ENCODE measurements at places on chromosomes 6 and 20.

- no peak for DNase-seq
These were observed 63.3 kb downstream of the TSPYL4 start for GRCh38 chr6:116190550-116190949.

DNA sequence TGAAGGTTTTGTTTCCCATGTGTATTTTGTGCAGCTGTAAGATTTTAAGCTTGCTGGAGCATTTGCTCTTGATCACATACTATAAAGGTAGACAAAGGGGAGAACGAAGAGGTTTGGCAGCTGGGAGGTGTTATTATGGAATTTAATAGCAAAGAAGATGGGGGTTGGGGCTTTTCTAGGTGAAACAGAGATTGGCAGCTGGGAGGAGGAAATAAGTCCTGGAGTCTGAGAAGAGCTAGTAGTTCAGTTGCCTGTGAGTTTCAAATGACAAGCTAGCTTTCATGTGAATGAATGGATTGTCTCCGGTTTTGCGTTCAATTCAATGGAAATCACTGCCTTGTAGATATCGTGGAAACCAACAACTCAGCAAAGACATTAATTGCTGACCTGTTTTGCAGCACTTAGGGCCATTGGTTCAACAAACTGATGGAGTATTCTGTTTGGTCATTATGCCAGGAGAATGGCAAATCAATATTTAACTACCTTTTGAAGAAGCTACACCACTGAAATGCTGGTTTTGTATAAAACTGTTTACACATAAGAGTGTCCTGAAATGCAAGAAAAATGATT lies 38.1 kb upstream of the FLRT3 start:
- no peak for DNase-seq

- no peak for DNase-seq
These were observed 7.8 kb downstream of the STX7 start for GRCh38 chr6:132505158-132505557.

GRCh38 chr6:3088968-3089367 lies 20.7 kb downstream of the RIPK1 start:
- no peak for DNase-seq

- no peak for DNase-seq
These were observed 132.2 kb upstream of the SCGN start for GRCh38 chr6:25519856-25520255.

GRCh38 chr6:145486306-145486705 lies 249.0 kb downstream of the EPM2A start:
- no peak for DNase-seq

DNA sequence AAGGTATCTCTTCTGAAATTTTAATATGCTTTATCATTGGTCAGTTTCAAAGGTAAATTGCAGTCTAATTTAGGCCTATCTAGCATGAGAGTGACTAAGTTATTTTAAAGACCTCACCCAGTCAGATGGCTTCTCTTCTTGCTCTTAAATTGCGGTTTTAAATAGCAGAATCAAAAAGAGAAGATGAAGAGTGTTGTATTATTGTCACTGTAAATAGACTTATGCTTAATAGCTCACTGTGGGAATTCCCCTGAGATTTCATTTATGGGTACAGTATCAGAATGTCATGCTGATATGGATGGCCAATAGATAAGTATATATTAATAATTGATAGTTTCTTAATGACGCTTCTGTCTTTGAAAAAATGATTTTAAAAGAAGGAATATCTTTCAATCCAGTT lies 35.7 kb downstream of the AIG1 start:
- no peak for DNase-seq

DNA sequence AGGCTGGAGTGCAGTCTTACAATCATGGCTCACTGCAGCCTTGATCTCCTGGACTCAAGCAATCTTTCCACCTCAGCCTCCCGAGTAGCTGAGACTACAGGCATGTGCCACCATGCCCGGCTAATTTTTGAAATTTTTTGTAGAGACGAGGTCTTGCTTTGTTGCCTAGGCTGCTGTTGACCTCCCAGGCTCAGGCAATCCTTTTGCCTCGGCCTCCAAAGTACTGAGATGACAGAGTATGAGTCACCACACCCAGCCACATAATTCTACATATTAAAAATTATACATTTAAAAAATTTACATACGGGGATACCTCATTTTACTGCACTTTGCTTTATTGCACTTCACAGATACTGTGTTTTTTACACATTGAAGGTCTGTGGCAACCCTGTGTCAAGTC lies 115.1 kb downstream of the MAN1A1 start:
- DNase-seq: no peak

DNA sequence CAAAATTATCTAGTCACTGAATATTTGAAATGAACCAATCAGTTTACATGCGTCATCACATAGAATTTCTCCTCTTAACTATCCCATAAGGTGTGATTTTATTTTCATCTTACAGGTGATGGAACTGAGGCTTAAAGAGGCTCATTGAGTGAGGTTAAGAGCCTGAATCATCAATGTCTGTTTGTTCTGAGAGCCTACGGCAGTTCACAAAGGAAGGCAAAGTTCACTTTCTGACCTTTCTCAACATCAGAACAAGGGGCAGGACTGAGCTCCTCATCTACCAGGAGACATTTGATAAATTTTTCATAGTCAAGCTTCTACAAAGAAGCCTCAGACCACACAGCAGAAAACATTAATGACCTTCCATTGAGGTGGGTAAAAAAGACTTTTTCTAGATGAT lies 54.9 kb upstream of the OLIG3 start:
- DNase-seq: no peak

GRCh38 chr6:105336986-105337385 lies 65.9 kb downstream of the PREP start:
- no peak for DNase-seq

DNA sequence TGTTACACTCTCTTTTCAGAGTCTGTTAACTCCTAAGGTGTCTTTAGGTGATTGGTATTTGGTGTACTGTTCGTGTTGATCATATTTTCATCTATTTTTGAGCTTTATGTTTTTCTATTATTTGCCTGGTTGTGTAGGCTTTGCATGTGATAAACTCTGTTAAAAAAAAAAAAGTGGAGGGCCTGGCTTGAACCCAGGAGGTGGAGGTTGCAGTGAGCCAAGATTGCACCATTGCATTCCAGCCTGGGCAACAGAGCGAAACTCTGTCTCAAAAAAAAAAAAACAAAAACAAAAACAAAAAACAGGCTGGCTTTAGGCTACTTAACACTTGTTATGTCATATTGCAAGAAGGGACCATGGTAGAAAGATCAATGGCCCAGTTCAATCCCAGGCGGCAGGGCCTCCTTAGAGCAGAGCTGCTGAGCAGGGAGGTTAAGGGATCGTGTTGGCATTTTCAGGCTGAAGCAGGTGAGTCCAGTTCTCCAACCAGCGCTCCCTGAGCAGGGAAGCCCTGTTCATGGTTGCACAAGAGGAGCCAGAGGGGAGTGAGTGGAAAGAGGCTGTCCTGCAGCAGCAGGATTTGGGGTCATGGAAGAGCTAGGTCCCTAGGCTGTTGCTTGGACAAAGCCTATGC lies 8.5 kb downstream of the PYGB start:
- DNase-seq: no peak

DNA sequence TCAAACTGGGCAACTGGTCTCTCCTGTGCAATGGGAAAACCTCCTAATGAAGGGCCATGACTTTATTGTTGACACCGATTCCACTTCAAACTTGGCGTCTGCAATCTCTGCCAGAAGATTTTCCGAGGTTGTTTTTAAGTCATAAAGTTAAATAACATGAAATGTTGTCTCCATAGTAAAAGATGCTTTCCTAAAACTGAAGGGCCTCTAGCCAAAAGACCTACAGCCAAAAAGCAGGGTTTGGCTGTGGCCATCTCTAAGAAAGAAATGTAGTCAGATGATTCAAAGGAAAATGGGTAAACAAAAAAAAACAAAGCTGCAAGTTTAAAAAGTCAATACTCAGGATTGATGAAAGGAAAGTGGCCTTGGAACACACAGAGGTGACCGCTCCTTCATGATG lies 14.1 kb downstream of the CD93 start:
- DNase-seq: no peak

DNA sequence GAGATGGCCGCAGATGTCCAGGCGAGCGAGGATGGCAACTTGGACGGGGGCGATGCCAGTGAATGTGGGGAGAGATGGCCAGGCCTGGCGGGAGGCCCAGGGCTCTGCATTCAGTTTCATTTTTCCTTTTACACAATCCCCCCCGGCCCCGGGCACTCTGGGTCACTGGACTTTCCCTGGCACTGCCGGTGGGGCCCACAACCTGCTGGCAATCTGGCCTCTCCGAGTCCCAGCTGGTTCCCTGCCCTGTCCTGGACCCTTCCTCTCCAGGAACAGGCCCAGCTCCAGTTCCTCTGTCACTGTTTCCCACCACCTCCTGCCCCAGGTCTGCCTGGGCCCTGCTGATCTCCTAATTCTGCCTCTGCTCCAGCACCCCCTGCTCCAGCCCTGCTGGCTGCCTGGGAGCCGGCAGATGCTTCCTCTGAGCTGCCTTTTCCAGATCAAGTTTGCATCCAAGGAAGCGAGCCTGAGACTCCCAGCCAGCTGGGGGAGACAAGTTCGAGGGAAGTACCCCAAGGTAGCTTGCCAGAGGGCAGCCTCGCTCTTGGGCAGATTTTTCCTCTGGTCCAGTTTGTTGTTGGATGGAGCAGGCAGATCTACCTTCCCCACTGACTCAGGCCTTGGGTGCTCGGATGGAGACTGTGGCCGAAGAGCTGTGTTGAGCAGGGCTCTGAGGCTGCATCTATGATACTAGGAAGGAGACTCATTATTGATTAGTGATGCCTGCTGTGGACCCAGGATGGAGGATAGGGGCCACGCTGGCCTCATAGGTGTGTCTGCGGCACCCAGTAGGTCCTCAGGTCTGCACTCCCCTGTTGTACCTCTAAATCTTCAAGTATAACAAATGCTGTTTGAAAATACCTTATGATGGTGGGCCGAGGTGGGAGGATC lies 83.2 kb downstream of the CEBPB start:
- DNase-seq: no peak

Data from stimulated activated CD4-positive, alpha-beta T cell treated with anti-CD3 and anti-CD28 coated beads, Interleukin-2, amount 100 ng/mL, for 48 hours (primary cell).